ENCODE measurements at places on chromosomes 3 and 15.
A peak's percentile ranks its signal among the peaks of the same experiment; 100 is the strongest.

DNA sequence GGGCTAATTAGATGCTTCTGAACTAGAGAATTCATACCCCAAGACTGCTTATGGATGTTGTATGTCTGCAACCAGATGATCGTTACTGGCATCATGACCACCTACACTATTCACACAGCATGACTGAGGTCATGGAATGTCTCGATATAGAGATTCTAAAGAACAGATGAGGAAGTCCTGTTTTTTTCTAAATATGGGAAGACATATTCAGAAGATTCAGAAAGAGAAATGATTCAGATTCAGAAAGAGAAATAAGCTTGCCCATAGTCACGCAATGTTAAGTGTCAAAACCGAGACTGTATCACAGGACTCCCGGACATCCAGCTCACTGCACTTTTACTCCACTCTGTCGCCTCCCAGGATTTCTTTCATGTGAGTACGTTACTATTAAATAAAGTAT is 136.2 kb downstream of the TPRG1 start:
- no peak overlapping the region for H3K27ac ChIP-seq
- no peaks in the 10 kb centered on the region for H3K36me3 ChIP-seq
- DNase-seq: no peak

DNA sequence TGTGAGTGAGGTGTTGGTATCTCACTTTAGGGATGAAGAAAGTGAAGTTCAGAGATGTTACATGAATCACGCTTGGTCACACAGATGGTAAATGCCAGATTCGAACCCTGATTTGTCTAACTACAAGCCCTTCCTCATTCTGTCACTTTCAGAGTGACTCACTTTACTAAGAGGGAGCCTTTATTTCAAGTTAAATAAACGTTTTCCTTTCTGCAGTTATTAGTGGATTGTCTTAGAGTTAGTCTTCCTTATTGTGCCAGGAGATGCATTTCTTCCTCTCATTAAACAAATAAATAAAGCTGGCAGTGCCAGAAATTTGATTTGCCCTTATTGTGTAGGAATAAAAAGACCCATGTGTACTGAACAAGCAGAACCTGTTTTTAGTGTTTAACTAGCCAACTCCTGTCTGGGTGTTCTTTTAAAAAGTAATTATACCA is 162.5 kb downstream of the AKAP13 start:
- DNase-seq: no peak
- H3K4me1 ChIP-seq: peaks cover 55% of the 10 kb centered on the region
- H3K36me3 ChIP-seq: peaks cover 21% of the 10 kb centered on the region

DNA sequence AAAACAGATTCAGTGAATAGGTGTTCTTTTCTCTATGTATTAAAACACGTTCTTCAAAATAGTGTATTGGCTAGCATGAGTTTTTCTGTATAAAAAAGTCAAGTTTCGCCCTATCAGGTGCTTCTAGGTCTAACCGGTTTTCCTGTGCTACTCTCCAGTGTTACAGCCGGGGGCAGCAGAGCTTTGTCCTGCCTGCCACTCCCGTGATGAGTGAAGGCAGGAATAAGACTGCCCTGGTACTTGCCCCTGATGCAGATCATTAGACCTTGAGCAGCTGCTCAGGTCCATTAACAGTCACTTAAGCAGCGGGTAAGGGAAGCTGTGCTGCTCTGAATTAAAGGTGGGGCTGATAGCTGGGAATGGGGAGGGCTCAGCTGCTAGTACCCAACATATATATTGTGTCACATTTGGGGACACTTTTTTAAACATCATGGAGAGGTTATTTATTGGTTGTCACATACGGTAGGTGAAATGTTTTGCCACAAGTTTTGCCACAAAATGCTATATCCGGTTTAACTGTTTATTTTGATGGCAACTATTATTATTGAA is 1.3 kb upstream of the UNC13C start:
- H3K27ac ChIP-seq: no peak overlapping the region
- peaks cover 14% of the 10 kb centered on the region for H3K27me3 ChIP-seq
- no peak overlapping the region for H3K4me3 ChIP-seq

- H3K36me3 ChIP-seq: no peaks in the 10 kb centered on the region
- DNase-seq: no peak
- no peaks in the 10 kb centered on the region for H3K27me3 ChIP-seq
- no peak overlapping the region for H3K27ac ChIP-seq
- H3K4me1 ChIP-seq: no peaks in the 10 kb centered on the region
Measured at GRCh38 chr15:47944637-47945288, 176.0 kb upstream of the SLC24A5 start.

- no peak overlapping the region for H3K4me3 ChIP-seq
- peak; percentile 45 for DNase-seq
- H3K36me3 ChIP-seq: no peaks in the 10 kb centered on the region
Measured at GRCh38 chr15:71443538-71443937, 328.3 kb downstream of the THSD4 start.

DNA sequence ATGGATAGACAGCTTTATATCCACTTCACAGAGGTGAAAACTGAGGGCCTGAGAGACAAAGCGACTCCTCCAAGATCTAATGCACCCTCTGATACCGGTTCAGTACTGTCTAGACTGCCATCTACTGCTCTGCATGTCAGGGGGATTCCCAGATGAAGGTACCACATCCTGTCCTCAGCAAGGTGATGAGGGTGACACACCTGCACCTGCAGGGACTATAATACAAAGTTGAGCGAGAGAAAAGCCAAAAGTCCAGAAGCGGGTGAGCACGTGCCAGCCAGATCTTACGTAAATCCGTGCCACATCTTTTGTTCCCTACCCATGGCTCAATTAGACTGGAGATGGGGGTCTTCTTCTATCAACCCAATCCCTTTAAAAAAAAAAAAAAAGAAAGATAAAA is 32.4 kb upstream of the HES1 start:
- H3K27me3 ChIP-seq: no peaks in the 10 kb centered on the region
- H3K36me3 ChIP-seq: no peaks in the 10 kb centered on the region
- H3K4me1 ChIP-seq: peaks cover 18% of the 10 kb centered on the region
- H3K27ac ChIP-seq: no peak overlapping the region

GRCh38 chr3:28039234-28039633 is 202.2 kb upstream of the CMC1 start:
- no peaks in the 10 kb centered on the region for H3K36me3 ChIP-seq
- no peaks in the 10 kb centered on the region for H3K27me3 ChIP-seq
- no peak for DNase-seq
- no peaks in the 10 kb centered on the region for H3K4me1 ChIP-seq

- H3K27ac ChIP-seq: no peak overlapping the region
- H3K36me3 ChIP-seq: no peaks in the 10 kb centered on the region
- H3K27me3 ChIP-seq: no peaks in the 10 kb centered on the region
- no peaks in the 10 kb centered on the region for H3K4me1 ChIP-seq
- H3K4me3 ChIP-seq: no peak overlapping the region
Measured at GRCh38 chr3:99442599-99442998, 195.8 kb upstream of the COL8A1 start.

- H3K36me3 ChIP-seq: no peaks in the 10 kb centered on the region
- no peak overlapping the region for H3K27ac ChIP-seq
- peaks cover 11% of the 10 kb centered on the region for H3K4me1 ChIP-seq
- H3K27me3 ChIP-seq: no peaks in the 10 kb centered on the region
Measured at GRCh38 chr3:159996959-159997358, 8.3 kb downstream of the IL12A start.

- no peaks in the 10 kb centered on the region for H3K4me1 ChIP-seq
- no peak overlapping the region for H3K27ac ChIP-seq
- H3K36me3 ChIP-seq: no peaks in the 10 kb centered on the region
Measured at GRCh38 chr15:68559345-68560310, 19.2 kb upstream of the CORO2B start.

DNA sequence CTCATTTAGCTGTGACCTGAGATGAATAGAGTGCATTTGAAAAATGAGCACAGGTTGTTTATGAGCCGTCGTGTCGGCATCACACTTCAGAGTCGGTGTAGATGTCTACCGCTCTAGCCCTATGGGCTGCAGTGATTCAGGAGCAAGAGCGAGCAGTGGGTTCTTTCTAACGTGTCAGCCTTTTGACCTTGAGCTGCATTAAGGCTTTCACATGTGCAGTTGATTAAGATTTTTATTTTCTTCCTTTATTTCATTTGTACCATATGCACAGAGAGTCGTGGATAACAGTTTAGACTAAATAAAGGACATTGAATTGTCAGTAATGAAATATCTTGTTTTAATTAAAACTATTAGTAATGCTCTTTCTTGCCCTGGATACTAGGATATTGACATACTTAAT is 368.2 kb downstream of the PTPRG start:
- no peak for DNase-seq
- H3K4me1 ChIP-seq: no peaks in the 10 kb centered on the region
- H3K36me3 ChIP-seq: no peaks in the 10 kb centered on the region
- H3K27ac ChIP-seq: no peak overlapping the region
- H3K27me3 ChIP-seq: no peaks in the 10 kb centered on the region
- H3K4me3 ChIP-seq: no peak overlapping the region

- H3K27ac ChIP-seq: no peak overlapping the region
- H3K36me3 ChIP-seq: no peaks in the 10 kb centered on the region
Measured at GRCh38 chr3:4726549-4726948, 233.4 kb downstream of the ITPR1 start.

GRCh38 chr3:156497326-156497725 is 57.6 kb downstream of the SSR3 start:
- H3K27ac ChIP-seq: no peak overlapping the region
- H3K36me3 ChIP-seq: no peaks in the 10 kb centered on the region

- no peaks in the 10 kb centered on the region for H3K4me1 ChIP-seq
- H3K4me3 ChIP-seq: no peak overlapping the region
- no peak overlapping the region for H3K27ac ChIP-seq
- H3K27me3 ChIP-seq: peaks cover 38% of the 10 kb centered on the region
Measured at GRCh38 chr3:186342197-186342596, 19.8 kb downstream of the DGKG start.

DNA sequence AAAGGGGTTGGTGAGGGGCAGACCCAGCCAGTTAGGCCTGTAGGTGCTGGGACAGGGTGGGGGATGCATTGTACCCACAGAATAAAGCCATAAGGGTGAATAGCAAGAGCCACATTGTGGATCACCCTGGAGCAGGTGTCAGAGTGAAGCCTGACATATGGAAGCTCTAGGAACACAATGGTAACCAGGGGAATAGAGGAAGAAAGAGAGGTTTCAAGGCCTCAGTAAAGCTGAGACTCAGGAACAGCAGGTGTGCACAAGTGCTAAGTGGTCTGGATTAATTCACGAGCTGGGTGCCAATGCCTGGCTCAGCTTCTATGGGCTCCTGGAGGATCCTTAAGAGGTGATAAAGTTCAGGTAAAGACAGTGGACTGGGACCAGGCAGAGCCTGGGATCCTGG is 323.7 kb upstream of the CTNNB1 start:
- H3K4me1 ChIP-seq: no peaks in the 10 kb centered on the region
- no peak overlapping the region for H3K27ac ChIP-seq
- H3K4me3 ChIP-seq: no peak overlapping the region
- no peak for DNase-seq
- H3K36me3 ChIP-seq: no peaks in the 10 kb centered on the region

DNA sequence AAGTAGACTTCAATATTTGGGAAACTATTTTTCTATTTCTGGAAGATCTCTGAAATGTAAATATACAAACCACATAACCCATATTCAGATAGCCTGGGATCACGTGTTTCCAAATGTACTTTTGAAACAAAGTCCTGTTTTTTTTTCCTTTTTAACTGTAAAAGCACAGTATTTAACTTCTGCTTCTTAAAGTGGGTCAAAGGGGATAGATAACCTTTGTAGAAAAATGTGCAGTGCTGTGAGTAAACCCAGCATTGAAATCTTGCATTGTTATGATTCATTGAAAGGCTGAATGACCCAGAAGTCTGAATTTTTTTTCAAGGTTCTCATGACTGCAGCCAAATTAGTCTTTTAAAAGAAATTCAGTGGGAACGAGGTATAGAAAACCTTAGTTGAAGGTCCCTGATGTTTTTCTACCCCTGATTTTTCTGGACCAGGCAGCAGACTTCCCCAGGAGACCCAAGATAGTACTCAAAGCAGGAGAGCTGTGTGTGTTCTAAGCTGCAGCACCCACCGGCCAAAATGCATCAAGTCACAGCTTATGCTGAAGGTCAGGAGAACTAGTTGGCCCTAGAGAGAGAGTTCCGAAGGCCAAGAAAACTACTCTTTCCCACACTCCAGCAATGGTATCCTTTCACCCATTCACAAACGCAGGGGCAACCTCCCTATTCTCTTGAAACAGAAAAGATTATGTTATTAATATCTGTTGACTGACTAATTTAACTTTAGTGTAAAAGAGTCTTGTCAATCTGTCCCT is 43.6 kb upstream of the APH1B start:
- H3K27ac ChIP-seq: peak overlapping the region; percentile 60
- H3K36me3 ChIP-seq: no peaks in the 10 kb centered on the region
- no peaks in the 10 kb centered on the region for H3K27me3 ChIP-seq
- DNase-seq: peak; percentile 41
- H3K4me3 ChIP-seq: peak overlapping the region; percentile 12
- peaks cover 51% of the 10 kb centered on the region for H3K4me1 ChIP-seq

Data from PC-9 (cell line).